Uterus (tissue), 4 donors: ENCODE measurements at places on chromosomes 13 and 19. TPM values are rescaled to one million over a fixed set of nuclear protein-coding genes. Genes with fewer than 3 reads are reported as not detected.

DNA sequence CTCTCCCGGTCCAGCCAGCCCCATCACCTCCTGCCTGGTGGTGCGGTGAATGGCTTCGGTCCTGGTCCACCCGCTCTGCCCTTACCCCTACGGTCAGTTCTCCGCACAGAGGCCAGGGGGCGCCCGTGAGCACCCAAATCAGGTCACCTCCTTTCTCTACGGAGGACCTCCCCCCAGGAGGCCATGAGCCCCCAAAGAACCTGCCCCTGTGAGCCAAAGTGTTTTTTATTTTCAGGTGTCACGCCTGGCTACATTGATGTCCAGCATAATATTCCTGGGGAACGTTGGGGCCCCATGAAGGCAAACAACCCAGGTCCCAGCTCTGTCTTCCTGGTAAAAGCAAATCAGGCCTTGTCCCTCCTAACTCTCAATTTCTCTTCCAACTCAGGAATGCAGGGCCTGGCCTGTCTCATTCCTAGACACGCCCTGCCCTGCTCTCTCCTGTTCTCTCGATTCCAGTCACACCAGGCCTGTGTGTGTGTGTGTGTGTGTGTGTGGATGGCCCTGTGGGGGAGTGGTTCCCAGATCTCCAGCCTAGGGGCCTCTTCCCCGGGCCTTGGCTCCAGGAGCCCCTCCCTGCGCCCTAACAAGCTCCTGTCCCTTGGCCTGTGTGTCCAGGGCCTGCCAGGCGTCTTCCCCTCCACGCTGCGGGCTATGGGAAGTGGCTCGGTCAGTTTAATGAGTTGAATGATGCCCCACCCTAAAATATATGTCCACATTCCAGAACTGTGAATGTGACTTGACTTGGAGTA is 9.7 kb upstream of the GIPC1 start:
- H3K27ac ChIP-seq, result no peak overlapping the region
- no peaks in the 10 kb centered on the region for H3K4me1 ChIP-seq
- DNase-seq, result no peak
- H3K36me3 ChIP-seq, result no peaks in the 10 kb centered on the region
- H3K4me3 ChIP-seq, result no peak overlapping the region

- no peaks in the 10 kb centered on the region for H3K27me3 ChIP-seq
- H3K4me1 ChIP-seq, result no peaks in the 10 kb centered on the region
- H3K4me3 ChIP-seq, result no peak overlapping the region
- no peaks in the 10 kb centered on the region for H3K36me3 ChIP-seq
- no peak overlapping the region for H3K27ac ChIP-seq
Measured at GRCh38 chr13:82747958-82748357, 1134.3 kb downstream of the SLITRK1 start.

Gene ZNF763
- total RNA-seq, result 6.0 TPM

Gene FLT3LG
- not detected for total RNA-seq

Gene KCTD4
- not detected for total RNA-seq
